Right hindlimb (tissue), 1 donor: ENCODE measurements at places on chromosomes 5 and 9.
A peak's percentile ranks its signal among the peaks of the same experiment; 100 is the strongest.

DNA sequence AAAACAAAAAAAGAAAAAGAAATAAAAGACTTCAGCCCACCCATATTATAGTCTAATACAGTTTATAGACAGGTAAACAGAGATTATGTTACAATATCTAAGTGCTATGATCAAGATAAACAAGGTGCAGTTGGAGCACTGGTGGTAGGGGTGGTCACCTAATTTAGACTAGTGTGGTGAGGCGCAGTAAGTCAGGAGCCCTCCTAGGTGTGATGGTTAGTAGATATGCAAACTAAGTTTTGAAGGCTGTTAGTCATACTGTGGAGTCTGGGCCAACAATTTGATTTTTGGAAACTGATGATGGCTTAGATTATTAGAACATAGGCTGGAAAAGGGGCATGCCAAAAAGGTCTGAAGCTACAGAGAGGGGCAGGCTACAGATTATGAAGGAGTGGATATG is 14.7 kb downstream of the NIPBL start:
- no peak for DNase-seq

GRCh38 chr9:108842610-108843295 is 13.0 kb downstream of the ACTL7B start:
- no peak for DNase-seq

DNA sequence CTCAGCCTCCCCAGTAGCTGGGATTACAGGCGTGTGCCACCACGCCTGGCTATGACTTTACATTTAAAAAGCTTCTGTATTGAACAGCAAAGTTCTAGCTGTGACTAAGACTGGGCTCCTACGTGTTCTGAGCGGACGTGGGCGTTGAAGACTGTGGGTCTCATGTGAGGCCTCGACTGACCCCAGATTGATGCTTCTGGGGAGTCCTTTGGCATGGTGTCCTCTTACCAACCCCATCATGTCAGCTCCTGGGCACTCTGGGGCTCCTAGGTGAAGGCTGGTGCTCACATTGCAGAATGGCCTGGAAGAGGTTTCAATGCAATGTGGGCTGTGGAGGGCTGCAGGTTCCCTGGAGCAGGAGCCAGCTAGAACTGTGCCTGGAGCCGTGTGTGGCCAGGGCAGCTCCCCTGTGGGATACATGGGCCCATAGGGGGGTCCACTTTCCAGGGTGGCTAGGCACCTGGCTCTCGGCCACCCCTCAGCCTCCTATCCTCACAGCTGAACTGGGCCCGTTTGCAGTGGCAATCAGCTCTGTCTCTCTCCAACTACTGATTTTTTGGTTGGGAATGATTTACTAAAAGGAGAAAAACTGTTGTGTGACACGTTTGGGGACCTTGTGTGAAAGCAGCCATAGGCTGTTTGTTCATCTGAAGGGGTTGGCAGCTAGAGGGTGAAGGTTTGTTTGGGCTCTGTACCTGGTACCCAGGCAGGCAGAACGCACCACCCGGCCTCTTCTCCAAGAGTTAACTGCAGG is 29.7 kb downstream of the SLC25A25 start:
- no peak for DNase-seq

DNA sequence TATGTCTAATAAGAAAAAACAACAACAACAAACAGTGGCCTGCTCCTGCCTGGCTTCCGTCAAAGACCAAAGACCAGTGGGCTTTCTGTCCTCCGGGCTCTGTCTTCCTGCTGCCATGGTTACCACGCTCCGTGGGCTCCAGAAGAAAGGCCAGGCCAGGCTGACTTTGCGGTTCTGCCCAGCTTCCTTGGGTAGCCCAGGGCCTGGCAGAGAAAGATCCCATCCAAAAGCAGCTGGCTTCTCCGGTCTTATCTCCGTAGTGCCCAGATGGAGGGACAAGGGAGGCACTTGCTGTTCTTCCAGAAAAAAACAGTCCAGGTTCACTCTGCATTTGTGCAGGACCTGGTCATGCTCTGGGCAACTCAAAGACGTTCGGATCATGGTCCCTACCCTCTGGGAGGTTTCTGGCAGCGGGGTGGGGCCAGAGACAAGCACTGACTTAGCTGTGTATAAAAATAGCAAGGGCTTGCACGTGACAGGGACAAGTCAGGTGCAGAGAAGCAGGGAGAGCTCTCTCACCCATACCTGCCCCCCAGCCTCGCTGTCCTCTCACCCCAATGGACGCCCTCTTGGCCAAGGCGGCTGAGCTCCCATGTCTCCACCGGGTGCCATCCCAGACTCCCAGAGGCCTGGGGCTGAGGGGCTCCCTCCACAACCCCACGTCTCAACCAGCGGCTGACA is 212.2 kb downstream of the C9orf50 start:
- peak; percentile 19 for DNase-seq

DNA sequence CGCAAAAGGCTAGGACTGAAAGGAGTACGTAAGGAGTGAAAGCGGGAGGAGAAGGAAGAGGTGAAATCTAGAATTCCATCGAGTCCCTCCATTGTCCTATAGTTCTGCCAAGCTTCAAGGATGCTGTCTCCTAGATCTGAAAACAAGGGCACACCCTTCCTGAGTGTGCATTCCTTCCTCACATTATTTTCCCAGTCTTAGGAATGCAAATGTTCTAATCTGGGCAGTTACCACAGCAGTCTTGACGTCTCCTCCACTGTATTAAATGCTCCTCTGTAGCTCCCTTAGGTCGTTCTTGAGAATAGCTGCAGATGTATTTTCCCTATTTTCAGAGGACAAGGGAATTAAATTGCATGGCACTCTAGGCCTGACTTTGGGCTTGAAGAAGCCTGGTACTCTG is 127.6 kb downstream of the SLIT3 start:
- no peak for DNase-seq

GRCh38 chr9:135087899-135088347 is 455 bp downstream of the OLFM1 start:
- DNase-seq: no peak

DNA sequence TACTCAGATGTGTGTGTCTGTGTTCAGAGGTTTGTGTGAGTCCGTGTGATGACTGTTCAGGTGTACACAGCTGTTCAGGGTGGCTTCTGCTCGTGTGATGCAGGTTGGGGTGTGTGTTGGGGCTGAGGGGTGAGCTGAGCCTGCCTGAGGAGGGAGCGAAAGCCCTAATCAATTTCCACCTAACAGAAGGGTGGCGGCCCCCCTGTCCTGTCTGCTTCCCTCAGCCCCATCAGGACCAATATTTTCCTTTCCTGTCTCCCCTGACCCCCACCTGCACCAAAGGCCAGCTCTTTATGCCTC is 30.2 kb downstream of the LHX2 start:
- DNase-seq: no peak

GRCh38 chr5:36581070-36581469 is 25.3 kb upstream of the SLC1A3 start:
- DNase-seq: no peak

DNA sequence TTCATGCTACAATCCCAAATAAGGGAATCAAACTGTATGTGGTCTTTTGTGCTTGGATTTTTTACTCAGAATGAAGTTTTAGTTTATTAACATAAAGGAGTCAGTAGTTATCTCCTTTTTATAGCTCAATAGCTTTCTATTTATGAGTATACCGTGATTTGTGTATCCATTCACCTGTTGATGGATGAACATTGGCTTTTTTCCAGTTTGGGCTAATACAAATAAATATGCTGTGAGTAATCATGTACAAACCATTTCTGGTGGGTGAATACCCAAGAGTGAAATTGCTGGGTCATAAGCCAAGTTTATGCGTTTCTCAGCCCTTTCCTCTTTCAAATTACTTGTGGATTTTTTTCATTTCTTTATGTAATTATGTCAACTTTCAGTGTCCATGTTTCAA is 395.3 kb downstream of the OSTF1 start:
- no peak for DNase-seq

DNA sequence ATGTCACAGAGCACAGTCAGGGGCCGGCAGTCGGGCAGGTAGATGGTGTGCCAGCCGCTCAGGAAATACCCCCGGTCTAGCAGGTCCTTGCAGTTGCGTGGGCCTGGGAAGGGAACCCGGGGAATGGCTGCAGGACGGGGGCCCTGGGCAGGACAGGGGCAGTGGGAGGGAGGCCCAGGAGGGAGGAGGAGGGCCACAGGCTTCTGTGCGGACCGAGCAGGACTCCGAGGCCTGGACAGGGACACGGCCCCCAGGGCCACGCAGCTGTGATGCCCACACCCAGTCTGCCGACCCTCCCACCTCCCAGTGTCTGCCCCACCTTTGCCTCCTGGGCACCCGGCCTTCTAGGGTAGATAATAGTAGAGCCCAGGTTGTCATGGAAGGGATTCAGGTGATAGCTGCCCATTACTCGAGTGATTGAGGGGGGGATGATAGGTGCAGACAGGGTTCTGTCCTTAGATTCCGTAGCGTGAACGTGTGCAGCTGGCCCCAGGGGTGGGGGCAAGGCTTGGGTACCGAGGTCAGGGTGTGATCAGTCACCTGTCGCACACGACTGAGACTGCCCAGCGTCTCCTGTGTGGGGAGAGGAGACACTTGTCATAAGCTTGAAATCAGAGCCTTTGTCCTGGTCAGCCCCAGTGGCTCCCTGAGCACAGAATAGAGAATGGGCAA is 4.5 kb downstream of the FCN1 start:
- peak; percentile 1 for DNase-seq

DNA sequence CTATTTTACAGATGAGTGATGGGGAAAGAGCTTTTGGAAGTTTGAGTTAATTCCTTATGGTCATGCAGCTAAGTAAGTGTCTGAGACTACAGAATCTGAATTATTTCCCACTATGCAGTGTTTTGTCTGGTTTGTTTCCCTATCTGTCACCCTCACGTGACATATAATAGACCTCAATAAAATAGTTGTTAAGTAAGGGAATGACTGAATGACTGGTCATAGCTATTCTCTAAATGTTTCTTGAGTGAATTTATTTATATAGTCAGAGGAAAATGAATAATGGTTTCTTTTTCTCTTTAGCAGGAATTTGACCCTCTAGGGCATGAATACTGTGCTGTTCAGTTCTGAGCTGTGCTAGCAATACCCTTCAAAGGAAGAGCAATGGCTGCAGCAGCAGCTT is 10.3 kb downstream of the TRIM32 start:
- DNase-seq: no peak

DNA sequence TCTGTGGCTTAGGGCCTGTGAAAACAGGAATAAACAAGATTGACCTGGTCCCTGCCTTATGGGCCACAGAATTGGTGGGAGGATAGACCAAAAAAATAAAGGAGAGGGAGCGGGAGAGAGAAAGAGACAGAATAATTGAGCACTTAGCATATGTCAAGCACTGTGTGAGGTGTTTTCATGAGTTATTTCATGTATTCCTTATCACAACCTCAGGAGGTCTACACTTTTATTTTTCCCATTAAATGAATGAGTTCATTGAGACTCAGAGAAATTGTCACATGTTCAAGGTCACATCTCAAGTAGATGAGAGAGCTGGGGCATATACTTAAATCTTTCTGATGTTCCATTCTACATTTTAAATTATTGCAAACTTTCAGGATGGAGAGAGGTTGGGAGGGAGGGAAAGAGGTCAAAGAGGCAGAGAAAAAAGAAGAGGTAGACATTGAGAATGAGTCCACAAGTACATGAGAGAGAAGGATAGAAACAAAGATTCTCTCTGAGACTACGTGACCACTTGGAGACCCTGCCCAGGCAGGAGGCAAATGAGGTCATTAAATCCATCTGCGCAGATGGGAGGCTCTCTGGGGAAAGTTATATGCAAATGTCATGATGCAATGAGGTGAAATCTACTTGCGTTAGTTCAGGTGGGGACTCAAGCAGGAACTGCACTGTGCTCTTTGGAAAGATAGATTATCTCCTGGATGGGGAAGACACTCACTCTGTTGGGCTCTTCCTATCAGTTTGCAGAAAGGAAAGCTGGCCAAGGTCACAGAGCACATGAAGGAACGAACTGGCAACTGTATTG is 241.5 kb downstream of the PAPPA start:
- no peak for DNase-seq

DNA sequence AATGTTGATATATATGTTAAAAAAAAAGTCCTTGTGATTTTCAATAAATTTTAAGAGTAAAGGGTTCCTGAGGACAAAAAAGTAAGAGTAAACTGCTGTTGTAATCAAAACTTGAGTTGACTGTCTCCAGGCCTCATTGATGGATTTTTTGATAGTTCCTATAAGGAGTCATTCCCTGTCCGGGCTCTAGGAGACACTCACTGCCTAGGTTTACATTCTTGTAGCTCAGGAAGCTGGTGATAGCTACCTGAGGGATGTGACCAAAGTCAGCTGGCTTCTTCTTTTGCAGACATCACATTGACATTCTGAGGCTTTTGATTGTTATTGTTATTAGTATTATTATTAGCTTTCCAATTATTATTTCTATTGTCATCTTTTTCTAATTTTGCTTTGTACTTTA is 116.5 kb upstream of the FBXL7 start:
- no peak for DNase-seq

- DNase-seq: no peak
These were observed 81.7 kb downstream of the KCNT1 start for GRCh38 chr9:135783540-135784245.

- no peak for DNase-seq
These were observed 45.8 kb upstream of the GRAMD2B start for GRCh38 chr5:126377424-126377823.

DNA sequence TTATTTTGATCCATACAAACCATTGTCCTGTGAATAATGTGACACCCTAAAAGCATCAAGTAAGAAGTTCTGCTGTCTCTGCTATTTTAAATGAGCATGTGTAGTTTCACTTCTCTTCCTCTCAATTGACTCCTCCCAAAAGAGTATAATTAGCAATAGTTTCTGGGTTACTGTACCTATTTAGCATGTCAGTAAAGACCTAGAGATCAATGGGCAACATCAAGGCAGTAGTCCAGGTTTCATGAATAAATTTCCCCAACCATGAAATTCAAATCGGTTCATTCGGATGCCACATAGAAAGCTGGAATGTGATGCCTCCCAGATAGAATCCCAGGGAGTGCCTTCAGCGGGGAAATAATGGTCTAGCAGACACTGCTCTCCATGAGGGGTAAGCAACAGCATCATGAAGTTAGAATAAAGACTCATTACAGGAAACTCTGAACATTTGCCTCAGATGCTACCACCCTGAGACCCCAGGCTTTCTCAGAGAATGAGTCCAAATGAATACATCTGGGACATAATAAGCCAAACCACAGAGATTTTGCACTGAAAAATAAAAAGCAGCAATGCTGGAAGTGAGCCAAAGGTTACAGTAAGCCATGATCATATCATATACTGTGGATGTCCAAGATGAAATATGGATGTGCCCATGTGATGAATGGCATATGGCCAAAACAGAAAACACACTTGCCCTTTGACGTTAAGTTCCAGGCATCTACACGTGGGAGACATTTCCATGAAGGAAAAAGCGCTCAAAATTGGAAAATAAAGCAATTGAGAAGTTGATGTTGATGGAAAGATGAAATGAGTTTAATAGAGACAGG is 1107.0 kb upstream of the SEMA6A start:
- no peak for DNase-seq

GRCh38 chr9:26413611-26414010 is 479.0 kb downstream of the CAAP1 start:
- DNase-seq: peak; percentile 42

- DNase-seq: no peak
These were observed 182.7 kb downstream of the OLFM1 start for GRCh38 chr9:135269912-135270830.

- DNase-seq: no peak
These were observed 931.6 kb downstream of the EFNA5 start for GRCh38 chr5:106739127-106739526.

- DNase-seq: no peak
These were observed 83.0 kb downstream of the DAB2IP start for GRCh38 chr9:121734465-121734864.
